ENCODE measurements at places on chromosomes 1 and 21.

DNA sequence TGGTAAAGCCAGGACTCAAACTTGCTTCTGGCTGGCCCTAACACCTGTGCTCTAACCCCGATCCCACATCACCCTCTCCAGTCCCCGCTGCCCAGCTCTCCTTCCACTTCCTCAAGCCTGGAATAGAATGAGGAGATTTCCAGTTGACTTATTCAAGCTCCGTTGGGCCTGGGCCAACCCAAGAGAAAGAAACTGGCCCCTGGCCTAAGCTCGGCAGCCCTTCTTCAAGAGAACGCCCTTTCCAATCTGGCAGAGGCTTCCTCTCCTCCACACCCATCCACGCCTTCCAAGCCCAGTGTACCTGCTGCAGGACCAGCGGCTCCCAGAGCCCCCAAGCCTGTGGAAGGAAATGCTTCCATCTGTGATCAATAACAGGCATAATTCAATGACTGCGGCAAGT lies 51.9 kb downstream of the LRRN2 start:
- no peak for DNase-seq

- DNase-seq = no peak
Observed at GRCh38 chr1:151478923-151479322, 19.6 kb upstream of the POGZ start.

DNA sequence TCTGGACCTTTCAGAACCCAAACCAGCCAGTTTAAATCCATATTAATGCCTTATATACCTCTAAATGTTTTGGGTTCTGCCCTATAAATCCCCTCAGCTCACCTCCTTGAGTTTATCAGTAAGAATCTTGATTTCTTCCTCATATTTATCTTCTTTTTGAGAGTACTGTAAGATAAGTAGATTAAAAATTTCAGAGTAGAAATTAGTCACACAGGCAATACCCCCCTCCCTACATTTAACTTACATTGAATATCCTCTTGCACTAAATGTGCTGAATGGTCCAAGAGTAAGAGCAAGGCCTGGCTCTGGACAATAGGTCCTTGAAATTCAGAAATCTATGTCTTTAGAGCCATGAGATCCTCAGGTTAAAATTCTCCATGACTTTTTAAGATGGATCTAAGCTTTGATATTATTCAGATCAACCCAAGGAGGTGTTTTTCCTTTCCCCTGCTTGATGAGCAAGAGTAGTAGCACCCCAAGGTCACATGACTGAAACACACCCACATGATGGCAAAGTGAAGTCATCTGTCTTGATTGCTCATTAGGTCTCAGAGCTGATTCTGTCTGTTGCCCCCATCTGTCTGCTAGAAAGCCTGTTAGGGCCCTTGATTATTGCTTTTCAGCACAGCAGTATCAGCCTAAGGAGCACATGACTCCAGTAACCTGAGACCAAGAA lies 15.8 kb upstream of the NUP210L start:
- no peak for DNase-seq

GRCh38 chr1:6782151-6782550 lies 3.1 kb upstream of the CAMTA1 start:
- no peak for DNase-seq

- DNase-seq = no peak
Observed at GRCh38 chr1:43402089-43402865, 12.6 kb downstream of the SZT2 start.
